ENCODE measurements at places on chromosomes 3 and 15.

DNA sequence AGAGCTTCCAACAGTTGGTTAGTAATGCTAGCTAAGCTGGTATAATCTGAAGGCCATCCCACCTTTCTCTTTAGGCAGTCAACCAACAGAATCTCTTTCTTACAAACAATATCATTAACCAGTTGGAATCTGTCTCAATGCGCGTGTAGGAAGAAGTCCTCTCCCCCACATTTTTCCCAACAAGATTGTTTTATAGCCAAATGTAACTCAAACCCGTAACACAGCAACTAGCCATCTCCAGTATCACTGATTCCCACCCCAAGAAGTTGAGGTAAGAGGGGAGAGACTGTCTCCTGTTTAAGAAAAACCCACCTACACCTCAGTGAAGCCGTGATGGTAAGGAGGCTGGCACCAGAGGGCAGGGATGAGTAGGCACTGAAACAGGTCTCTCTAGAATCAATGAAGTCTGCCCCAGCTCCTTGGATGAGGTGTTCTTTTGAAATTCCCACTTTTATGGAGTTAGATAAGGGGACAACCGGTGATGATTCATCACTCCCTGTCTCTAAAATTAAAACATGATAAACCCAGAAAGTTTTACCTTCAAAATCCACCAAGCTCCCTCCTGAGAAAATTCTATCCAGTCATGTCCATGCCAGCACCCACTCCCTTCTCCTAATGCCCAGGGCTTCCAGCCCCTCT is 30.9 kb downstream of the CDC25A start:
- no peak for DNase-seq

DNA sequence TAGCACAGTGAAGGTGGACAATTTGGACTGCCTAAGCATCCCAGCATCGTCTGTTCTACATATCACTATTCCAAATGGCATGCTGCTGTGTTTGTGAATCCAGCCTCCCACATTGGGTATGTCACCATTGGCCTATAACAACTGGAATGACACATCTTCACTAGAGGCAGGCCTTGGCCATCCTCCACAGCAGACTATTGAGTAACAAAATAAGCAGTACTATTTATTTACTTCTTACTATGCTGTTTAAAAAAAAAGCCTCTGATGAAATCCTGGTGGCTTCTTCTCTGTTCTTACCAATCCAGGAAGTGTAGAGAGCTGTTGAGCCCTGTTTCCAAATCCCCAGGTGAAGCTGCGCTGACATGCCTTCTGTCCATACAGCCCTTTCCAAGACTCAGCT is 30.6 kb upstream of the CERS3 start:
- no peak for DNase-seq

GRCh38 chr3:170689893-170690660 is 104.2 kb upstream of the SLC7A14 start:
- peak; percentile 2 for DNase-seq

DNA sequence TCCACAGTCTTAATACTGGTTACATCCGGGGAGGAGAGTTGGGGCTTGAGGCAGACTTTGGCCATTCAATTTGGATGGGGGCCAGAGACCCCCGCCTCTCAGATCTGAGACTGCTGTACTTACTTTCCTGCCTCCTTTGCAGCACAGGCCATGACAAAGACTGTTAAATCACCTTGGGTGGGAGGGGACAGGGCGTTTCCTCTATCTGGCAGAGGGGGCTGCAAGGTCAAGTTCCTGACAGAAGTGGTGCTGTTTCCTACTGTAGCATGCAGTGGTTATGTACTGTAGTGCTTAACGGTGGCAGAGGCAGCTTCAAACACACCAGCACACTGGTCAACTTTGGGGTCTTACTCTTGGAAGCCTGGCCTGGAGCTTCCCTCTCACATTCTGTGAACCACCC is 261.2 kb upstream of the LRRFIP2 start:
- DNase-seq = no peak

GRCh38 chr3:189718215-189718614 is 87.0 kb downstream of the TP63 start:
- DNase-seq = no peak

DNA sequence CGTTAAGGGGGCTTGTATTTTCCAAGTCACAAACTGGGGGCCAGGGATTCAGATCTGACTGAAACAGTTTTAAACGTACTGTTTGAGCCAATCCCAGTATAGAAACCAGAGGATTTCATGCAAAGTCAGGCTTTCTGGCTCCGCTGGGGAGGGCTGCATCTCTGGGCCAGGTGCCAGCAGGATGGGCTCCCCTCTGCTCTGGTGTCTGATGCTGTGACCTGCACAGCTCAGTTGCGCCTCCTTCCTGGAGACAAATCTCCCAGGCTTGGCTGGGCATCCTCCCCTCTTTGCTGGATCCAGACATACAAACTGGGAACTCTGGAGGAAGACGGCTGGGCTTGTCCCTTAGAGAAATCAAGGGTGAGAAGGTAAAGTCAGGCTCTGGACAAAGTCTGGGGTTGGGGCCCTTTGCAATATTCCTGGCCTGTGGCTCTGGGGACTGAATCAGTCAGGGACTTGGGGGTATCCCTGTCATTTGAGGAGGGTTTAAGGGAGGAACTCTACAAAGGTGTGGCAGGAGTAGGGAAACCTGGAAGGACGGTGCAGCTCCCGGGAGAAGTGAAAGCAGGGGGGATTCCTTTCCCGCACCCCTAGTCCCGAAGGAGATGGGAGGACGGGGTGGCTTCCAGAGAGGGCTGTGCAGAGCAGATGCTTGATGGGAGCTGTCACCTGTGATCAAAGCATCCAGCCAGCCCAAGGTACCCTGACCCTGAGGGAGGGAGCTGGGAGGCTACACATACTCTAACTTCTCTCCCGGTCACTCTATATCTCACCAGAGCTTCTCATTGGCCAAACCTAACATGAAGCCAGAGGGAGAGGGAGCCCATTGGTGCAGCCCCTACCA is 114.8 kb upstream of the ATP2B2 start:
- DNase-seq = no peak

- DNase-seq = no peak
Measured at GRCh38 chr3:175005881-175006280, 146.7 kb downstream of the NAALADL2 start.

DNA sequence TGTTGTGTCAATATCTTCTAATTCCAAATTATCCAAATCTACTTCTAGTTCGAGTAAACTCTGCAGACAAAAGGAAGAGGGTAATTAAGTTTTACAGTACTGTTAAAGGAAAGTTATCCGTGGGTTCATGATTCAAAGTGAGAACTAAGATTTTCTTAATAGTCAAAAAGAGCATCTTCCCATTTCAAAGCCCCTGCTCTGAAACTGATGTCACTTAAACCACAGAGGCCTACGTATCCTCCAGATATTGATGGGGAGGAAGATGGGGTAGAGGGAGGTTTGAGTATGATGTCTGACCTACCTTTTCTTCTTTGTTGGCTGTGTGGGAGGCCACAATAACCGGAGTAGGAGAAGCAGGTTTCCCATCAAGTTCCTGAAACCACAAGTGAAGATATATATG is 14.1 kb downstream of the MRPS22 start:
- DNase-seq = no peak

GRCh38 chr3:27040674-27041073 is 328.5 kb downstream of the NEK10 start:
- no peak for DNase-seq

- DNase-seq = no peak
Measured at GRCh38 chr15:88835119-88835518, 31.9 kb downstream of the ACAN start.

DNA sequence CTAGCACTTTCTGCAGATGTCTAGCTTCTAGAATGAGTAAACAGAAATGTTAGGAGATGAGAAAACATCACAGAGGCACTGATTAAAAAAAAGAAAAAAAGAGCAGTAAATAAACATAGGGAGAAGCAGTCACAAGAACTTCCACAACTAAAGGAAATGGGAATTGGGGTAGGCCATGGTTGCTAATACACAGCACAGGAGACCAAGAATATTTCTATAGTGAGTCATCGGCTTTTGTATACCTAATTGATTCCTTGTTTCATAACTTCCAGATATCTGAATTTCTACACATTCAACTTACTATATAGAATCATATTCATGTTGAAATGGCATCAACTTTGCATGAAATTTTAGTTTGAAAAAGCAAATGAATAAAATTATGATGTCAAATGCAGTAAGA is 47.3 kb upstream of the TCF12 start:
- no peak for DNase-seq

DNA sequence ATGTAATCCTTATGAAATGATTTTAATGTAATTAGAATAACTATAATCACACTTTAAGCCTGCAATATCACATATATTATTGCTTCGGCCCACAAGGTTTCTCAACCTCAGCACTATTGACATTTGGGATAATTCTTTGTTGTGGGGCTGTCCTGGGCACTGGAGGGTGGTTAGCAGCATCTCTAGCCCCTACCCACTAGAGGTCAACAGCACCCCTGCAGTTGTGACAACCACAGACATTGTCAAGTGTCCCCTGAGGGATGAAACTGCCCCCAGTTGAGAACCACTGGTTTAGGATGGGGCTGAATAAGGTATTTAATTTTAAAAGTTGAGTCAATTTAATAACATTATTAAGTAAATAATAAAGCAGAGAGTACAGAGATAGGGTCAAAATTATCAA is 6.4 kb upstream of the ABHD2 start:
- no peak for DNase-seq

DNA sequence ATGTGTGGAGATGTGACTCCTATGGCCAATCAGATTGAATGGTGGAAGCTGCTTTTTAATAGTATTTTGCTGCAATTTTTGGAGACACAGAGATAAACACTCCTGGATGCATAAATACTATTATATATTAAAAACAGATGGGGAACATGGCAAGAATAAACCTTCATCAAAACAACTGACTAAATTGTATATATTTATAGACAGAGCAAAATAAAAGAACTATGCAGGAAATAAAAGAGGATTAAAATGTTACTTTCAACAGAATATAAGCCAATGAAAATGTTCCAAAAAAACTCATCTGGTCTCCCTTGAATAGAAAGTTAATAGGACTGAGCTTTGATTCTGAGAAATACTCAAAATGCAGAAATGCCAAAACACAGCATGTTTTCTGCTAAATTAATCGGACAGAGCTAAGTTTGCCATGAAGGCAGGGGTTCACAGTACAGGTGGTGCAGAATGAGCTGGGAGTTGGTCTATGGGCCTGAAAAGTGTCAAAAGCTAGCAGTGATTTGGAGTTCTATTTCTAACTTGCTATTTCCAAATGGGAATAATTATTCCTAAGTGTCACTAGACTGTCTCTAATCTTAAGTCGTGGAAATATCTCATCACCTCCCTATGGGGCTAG is 227.2 kb downstream of the CNTN3 start:
- DNase-seq = no peak

GRCh38 chr3:12427551-12427950 is 56.7 kb upstream of the TSEN2 start:
- no peak for DNase-seq

DNA sequence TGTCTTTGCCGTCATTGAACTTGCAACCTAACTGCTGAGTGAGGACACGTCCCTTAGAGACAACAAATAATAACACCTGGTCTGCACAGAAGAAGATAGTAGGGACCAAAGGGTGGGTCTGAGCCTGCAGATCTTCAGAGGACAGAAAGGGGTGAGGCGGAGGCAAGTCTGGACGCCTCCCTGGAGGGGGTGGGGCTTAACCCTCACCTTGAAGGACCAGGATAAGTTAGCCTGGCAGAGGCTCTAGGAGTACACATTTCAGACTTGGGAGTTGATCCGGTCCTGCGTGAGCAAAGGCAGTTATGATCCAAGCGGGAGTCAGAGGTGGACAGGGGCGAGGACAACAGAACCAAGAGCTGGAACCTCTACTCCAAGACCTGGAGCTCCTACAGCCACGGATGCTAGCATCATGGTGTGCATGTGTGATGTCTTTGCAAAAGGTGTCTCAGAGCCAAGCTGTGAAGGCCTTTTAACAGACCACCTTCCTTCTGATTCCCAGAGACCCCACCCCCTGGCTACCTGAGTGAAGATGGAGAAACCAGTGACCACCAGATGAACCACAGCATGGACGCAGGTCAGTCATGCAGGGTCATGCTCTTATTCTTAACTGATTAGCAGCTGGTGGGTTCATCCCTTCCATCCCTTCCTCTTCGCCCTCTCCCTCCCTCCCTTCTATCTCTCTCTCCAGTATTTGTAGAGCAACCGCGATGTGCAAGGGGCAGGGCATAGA is 88.0 kb downstream of the AAGAB start:
- no peak for DNase-seq

DNA sequence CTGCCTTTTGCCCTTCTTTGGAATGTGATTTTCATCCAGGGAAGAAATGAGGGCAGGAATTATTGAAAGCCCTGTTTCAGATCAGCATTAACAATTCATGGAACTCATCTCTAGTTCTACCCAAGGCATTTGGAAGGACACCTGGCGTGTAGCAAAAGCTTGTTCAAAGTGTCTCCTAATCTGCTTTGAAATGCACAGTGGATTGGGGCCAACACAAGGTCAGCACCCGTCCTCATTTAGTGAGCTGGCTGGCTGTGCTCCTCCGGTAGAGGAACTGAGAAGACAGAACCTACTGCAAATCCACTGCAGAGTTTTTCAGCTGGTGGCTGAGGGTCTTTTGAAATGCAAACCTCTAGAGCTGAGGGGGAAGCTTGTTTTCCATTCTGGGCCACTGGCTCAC is 141.6 kb upstream of the STT3B start:
- no peak for DNase-seq

DNA sequence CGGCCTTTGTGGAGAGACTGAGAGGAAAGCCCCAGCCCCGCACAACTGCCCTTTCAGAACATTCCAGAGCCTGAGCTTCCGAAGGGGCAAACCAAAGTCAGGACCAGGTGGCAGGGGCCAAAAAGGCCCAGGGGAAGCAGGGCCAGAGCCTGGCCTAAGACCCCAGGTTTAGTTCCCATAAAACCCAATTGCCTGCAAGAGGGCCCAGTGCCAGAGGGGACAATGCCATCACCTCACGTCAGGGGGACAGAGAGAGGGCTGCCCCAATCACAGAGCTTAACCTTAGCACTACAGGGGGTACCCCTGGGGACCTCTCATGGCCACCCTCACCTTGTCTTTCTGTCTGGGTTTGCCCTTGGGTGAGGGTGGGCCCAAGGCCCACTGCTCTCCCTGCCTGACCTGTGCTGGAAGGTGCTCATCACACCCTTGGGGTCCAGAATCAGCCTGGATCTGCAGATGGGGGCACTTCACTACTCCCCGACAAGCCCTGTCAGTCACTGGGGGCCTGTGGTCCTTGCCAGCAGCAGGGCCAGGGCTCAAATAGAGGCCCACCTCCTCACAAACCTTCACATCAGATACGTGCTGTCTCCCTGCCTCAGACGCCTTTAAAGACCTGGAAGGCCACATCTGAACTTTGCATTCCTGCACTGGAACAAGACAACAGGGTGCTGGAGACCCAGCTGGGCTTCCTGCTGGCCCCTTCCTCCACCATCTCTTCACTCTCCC is 3.8 kb downstream of the CALML4 start:
- no peak for DNase-seq

All from activated CD8-positive, alpha-beta memory T cell treated with anti-CD3 and anti-CD28 coated beads for 1 hour (primary cell).